Naive thymus-derived CD8-positive, alpha-beta T cell (primary cell): ENCODE measurements at places on chromosomes 1 and 21.

GRCh38 chr1:204377800-204378668, 18.3 kb upstream of the PLEKHA6 start:
- peak; percentile 56 for DNase-seq

DNA sequence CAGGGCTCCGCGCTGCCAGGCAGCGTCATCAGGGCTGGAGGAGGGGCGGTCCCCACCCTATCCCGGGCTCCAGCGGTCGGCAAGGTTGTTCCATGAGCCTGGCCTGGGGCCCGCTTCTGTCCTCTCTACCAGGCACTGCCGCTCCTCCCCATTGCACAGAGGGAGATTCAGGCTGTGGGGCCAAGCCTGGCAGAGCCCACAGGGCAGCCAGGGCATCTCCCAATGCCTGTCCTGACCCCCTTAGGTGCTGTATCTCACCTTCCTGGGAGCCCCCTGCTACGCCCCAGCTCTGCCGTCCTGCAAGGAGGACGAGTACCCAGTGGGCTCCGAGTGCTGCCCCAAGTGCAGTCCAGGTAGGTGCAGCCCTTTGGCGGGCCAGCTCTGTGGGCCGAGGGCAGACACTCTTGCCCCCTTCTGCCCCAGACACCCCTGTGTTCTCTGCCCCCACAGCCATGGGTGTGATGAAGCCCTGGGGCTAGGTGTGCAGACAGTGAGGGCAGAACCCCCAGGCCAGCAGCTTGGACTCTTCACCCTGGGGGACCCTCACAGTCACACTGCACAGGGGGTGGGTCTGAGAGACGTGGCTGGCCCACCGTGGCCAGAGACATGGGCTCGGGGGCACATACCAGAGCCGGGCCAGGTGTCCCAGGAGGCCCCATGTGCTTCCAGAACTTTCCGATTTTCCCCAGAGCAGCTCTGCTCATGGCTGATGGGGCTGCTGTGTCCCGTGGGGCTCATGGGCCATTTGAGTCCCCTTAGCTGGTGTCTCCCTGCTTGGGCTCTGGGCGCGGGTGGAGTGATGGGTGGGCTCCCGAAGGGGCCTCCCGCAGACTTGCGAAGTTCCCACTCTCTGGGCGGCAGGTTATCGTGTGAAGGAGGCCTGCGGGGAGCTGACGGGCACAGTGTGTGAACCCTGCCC, 1.6 kb downstream of the TNFRSF14 start:
- DNase-seq = no peak

DNA sequence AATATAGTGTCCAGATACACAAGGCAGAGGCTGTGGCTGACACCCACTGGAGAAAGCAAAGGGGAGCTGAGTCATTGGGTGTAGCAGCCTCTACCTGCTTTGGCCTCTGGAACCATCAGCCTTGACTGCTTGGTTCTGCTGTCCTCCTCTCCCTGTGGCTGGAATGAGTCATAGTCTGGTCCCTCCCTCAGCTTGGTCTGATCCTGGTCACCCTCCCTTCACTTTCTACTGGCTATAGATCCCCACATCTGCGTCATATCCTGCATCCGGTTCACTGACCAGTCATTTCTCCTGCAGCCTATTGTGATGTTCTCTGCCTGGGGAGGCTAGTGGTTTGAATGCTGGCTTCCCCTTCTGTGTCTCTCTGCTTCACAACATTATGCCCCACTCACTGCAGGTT, 372.8 kb upstream of the DAB1 start:
- DNase-seq = no peak

- DNase-seq = no peak
Measured at GRCh38 chr1:63888984-63889383, 115.2 kb downstream of the ROR1 start.

GRCh38 chr1:3971981-3972380, 71.9 kb upstream of the C1orf174 start:
- no peak for DNase-seq

- no peak for DNase-seq
Measured at GRCh38 chr1:236997882-236998281, 6.4 kb downstream of the MT1HL1 start.

- no peak for DNase-seq
Measured at GRCh38 chr1:173038875-173039554, 11.7 kb downstream of the TNFSF18 start.

DNA sequence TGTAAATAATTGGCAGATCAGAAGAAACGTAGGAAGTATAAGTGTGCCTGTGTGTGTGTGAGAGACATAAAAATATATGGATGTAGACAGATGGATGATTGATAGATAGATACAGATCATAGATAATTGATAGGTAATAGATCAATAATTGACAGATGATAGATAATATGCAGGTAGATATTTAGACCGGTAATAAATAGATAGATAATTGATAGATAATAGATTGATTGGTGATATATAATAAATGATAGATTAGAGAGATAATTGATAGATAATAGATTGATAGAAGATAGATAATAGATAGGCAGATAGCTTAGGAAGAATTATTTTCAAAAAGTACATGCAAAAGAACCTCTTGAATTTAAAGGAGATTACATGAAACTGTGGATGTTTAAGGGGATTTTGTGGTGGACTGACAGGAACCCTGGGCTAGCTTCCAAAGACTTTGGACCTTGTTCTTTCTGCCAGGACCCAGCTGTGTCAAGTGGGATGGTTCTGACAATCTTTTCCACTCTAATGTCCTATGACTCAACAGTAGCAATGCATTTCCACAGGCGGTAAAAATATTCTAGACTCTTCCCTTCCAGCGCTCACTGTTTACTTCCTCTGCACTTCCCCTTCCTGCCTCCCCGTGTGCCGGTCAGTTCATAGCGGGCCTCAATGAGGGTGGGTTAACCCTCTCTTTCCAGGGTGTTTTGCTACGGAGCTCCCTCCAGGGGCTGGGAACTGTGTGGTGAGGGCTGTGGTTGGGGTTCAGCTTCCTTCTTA, 39.4 kb downstream of the KCNJ15 start:
- DNase-seq = no peak

- DNase-seq = no peak
Measured at GRCh38 chr1:178659789-178660208, 65.2 kb upstream of the RALGPS2 start.

DNA sequence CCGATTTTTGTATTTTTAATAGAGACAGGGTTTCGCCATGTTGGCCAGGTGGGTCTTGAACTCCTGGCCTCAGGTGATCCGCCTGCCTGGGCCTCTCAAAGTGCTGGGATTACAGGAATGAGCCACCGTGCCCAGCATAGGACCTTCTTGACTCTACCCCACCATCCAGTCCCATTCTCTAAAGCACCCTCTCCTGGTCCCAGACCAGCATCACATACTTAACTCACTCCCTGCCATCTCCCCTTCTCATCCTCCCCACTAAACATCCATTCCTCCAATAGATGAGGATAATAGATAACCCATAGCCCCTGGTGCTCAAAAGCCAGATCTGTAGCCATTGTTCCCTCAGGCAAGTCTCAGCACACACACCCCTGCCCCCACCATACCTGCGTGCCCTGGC, 2.1 kb downstream of the ENTREP3 start:
- no peak for DNase-seq

- DNase-seq = peak; percentile 33
Measured at GRCh38 chr1:235998812-235999211, 66.1 kb downstream of the NID1 start.

DNA sequence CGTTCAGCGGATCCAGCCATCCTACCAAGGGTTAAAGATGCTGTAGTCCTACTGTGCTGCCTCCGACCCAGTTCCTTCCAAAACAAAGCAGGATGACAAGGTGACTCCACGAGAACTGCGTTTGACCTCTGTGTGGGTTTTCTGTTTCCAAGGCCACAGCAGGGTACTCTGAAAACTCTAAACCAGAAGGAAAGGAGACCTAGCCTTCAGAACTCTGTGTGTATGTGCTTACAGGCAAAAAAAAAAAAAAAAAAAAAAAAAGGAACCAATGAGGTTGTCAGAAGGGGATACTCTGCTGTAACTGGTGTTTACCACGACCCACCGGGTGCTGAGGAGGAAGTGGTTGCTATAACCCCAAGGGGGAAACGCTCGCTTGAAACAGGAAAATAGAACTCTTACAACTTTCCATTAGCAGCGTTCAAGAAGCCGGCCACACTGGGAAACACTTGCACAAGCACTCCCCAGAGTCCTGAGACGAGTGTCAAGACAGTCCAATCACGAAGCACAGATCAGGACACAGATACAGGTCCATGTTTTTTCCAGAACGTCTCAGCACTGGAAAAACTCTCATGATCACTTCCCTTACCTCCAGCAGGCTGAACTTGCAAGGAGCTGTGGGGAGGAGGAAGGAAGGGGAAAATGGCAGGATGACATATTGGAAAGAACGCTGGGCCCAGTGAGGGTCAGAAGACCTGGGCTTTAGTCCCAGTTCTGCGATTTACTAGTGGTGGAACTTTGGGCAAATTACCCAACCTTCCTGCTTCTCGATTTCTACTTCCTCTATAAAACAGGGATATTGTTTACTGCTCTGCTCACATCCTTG, 64.0 kb downstream of the ITPKB start:
- peak; percentile 81 for DNase-seq

DNA sequence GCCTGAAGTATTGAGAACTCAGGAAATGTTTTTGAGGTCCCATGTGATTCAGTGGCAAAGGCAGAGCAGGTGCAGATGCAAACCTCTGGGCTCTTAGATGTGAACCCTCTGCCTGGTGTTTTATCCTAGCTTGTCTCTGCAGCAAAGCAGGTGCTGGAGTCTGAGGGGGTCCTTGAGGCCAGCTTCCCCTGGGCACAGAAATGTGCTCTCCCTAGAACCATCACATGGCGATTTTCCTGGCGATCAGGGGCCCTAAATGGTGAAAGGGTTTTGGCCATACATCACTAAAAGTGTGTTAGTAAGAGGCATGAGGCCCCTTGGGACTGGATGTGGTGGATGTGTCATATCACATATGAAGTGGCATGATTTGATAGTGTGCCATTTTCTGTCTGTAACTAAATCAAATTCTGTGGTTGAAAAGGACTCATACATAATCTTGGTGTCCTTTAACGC, 144.8 kb downstream of the ST6GALNAC3 start:
- no peak for DNase-seq

DNA sequence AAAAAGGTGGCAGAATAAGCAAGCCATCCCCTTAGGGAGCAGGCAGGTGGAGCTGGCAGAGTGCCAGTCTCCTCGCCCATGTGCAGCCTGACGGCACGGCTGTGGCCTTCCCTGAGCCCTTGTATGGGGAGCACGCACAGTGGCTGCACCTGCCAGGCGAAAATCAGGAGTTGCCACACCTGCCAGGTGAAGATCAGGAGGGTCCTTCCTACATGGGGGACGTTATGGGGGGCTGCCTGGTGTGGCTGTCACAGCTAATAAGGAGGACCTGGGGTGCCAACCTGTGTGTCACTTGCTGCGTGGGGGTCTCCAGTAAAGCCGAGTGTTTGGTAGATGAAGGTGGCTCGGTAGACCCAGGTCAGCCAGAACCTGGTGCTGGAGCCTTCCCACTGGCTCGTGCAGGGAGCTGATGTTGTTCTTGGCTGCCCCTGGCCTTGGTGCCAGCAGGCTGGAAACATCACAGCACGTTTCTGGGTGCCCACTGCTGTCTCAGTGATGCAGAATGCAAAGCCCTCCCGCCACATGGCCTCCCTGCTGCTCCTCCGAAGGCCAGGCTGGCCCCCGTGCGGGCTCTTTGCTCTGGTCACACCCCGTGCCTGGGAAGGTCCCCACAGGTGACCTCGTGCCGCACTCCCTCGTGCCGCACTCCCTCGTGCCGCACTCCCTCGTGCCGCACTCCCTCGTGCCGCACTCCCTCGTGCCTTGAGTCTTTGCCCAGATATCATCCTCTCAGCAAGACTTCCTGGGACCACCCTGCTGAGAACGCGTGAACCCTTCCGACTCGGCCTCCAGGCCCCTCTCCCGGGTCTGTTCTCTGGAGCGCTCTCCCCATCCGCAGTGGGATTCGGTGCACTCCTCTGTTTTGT, 55.4 kb downstream of the SLC37A1 start:
- no peak for DNase-seq

DNA sequence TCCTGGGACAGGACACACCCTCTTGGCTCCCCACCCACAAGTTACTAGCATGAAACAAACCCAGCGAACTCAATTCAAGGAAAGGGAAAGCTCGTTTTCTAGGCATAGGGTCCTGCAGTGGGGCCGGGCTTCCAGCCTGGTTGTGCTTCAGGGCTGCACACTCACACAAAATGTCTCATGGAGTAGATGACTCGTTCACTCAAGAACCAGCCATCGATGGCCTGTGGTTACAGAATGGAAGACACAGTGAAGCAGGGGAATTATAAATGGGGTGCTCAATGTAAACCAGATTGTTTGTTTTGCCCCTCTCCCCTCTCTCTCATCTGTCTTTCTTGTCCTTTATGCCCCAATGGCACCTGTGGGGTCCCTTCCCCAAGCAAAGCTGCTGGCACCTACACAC, 56.0 kb upstream of the COX20 start:
- no peak for DNase-seq

- DNase-seq = no peak
Measured at GRCh38 chr1:56413671-56414199, 165.6 kb downstream of the PLPP3 start.

DNA sequence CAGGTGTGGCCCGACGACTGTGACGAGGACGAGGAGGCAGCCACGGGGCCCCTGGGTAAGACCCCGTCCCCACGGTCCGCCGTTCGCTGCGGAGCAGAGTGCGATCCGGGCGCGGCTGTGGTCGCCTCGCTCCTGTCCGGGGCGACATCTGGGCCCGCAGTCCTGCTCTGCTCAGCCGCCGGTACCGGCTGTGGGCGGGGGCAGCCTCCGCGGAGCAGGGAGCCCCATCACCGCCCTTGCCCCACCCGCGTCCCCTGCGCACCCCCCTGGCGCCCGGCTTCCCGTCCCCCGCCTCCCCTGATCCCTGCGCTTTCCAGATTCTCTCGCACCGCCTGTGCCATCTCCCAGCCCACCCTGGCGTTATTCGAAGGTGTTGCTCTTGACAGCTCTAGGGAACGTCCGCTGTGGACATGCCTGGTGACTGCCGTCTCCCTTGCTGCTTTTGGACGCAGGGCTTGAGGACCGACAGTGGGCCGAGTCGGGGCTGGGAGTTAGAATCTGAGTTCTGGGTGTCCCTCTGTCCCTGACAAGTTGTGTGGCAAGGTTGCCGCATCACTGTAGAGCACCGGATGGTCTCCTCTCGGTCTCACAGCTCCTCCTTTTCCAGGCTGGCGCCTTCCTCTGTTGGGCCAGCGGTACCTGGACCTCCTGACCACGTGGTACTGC, 596 bp downstream of the TOR3A start:
- DNase-seq = peak; percentile 36

- no peak for DNase-seq
Measured at GRCh38 chr1:107365527-107366240, 224.8 kb downstream of the NTNG1 start.

GRCh38 chr1:1567891-1568291, 6.8 kb downstream of the SSU72 start:
- DNase-seq = no peak
